ENCODE measurements at places on chromosomes 2 and 18.

- H3K4me1 ChIP-seq = no peaks in the 10 kb centered on the region
- no peak overlapping the region for H3K27ac ChIP-seq
- DNase-seq = no peak
- H3K36me3 ChIP-seq = no peaks in the 10 kb centered on the region
- H3K4me3 ChIP-seq = no peak overlapping the region
- peaks cover 14% of the 10 kb centered on the region for H3K27me3 ChIP-seq
These were observed 86.5 kb upstream of the UGP2 start for GRCh38 chr2:63755216-63755615.

DNA sequence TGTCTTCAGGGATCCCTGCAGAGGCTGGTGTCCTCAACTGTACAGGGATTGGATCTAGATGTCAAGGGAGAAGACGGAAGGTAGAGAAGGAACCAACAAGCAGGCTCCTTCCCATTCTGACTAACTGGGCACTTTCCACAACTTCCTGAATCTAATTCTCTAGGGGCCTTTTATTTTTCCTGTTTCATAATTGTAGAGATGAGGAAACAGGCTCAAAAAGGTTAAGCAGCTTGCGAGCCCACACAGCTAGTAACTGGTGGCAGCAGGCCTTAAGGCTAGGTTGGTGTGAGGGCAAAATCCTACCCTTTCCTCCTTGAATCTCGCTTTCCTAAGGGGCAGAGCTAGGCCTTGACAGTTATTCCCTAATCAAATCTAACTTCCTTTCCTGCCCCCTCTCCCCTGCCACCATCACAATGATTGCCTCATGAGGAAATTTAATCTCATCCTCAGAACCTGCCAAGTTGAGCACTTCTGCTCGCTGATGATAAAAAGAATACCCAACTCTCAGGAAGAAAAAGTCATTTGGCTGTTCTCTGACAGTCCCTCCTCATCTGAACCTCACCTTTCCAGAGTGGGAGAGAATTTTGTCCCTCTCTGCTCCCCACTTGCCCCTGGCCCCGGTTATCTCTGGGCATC, 35.7 kb upstream of the POLE4 start:
- no peaks in the 10 kb centered on the region for H3K4me1 ChIP-seq
- H3K4me3 ChIP-seq = no peak overlapping the region

- H3K27me3 ChIP-seq = peaks cover 4% of the 10 kb centered on the region
- H3K4me3 ChIP-seq = no peak overlapping the region
- no peak for DNase-seq
- no peak overlapping the region for H3K27ac ChIP-seq
- peaks cover 3% of the 10 kb centered on the region for H3K4me1 ChIP-seq
These were observed 129.9 kb downstream of the CACNB4 start for GRCh38 chr2:151968770-151969470.

DNA sequence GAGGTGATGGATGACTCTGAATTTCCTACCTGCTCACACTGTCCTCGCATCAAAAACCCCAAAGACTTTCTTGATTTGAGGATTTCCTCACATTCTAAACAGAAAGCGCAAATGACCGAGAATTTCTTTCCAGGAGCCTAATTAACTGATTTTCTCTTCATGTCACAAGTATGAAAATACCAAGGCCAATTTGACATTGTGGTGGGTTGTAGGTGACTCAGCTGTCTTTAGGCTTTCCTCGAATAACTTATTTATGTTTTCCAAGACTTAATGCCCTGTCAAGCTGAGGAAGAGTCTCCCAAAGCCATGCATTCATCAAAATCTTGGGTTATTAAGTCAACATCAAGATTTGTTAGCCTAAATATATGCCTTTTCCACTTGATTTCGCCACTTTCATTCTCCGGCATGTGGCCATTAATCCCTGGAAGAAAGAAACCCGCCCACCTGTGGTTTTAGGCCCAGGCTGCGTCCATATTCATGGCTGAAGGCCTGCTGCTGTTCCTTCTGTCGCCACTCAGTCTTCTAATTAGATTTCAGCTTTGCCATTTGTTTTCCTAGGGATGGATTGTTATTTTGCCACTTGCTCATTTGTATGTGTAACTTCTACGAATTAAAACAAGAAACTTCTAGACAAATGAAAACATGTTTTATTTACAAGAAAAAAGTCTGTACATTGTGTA, 84.9 kb downstream of the ST6GAL2 start:
- H3K27me3 ChIP-seq = no peaks in the 10 kb centered on the region
- no peaks in the 10 kb centered on the region for H3K4me1 ChIP-seq
- no peak for DNase-seq
- no peaks in the 10 kb centered on the region for H3K36me3 ChIP-seq
- no peak overlapping the region for H3K4me3 ChIP-seq
